NCI-H1694 (cell line): ENCODE measurements at places on chromosomes 2 and 18.

DNA sequence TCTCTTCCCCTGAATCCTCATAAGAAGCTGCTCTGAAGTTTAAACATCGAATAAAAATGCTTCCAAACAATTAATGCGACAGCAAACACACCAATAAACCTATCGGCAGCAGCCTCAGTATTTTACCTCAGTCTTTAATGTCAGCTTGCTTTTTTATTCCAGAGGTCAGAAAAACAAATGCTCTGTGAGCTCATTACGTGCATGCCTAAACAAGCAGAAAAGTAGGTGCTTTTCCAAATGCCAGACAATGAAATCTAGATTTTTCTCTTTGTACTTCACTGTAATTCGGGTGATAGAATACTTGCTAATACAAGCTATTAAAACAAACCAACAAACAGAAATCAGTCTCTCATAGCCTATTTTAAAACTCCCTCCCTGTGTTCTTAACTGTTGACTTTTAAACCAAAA, 381.5 kb downstream of the NRXN1 start:
- DNase-seq: no peak

DNA sequence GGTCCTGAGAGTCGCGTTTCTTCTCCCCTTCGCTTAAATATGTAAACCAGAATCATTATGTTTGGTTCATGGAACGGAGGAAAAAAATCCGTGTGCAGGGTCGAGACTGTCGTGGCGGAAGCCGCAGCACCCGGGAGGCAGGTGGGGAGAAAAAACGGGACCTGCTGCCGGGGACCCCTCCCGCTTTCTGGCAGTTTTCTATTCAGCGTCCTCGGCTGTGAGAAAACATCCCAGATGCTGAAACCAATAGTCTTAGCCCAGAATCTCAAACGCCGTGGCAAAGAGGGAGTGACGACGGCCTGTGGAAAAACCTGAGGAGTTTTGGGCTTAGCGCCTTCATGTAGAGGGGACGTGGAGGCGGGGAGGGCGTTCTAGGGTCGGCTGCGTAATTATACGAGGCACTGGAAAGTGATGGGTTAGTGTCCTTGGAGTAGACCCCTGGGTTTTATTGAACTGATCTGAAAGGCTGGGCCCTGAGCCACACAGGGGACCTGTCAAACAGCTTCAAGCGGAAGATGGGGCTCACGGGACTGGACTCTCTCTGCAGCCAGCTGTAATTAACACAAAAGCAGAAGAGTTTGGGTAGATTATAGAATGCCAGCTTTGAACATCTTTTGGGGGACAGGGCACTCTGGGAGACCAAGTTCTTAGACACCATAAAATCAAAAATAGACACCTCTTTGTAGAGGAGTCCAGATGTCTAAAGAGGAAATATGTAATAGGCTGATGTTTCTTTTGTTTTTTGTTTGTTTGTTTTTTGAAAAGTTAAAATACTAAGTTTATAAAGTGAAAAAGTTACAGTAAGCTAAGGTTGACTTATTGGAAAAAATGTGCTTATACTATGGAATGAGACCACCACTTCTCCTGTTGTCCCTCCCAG, 834 bp upstream of the BUB1 start:
- DNase-seq: no peak

GRCh38 chr2:148021059-148021861, at the start of gene MBD5:
Gene MBD5, plus strand, starts transcription at chr2:148021091.
- no peak for DNase-seq

GRCh38 chr18:28078849-28079248, 98.1 kb downstream of the CDH2 start:
- DNase-seq: no peak

DNA sequence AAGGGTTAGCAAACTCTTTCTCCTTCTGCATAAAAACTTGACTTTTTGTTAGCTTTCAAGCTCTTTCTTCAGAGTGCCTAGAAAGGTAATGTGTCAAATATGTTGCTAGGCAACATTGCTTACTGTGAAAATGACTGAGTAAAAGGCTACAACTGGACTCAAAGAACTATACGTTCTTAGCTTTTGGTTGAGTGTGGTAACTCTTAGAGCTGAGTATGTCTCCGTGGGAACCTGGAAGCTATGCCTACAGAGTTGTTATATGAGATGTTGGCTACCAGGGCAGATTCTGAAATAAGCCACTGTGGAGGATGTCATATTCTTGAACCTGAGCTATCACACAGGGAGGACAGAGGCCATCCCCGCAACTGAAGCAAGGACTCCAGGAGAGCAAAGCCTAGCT, 105.5 kb downstream of the ARL6IP6 start:
- no peak for DNase-seq
